Activated CD4-positive, alpha-beta memory T cell treated with anti-CD3 and anti-CD28 coated beads, Interleukin-2, amount 10 ng/mL, durations not matched to agents 7 days and 5 days (primary cell): ENCODE measurements at places on chromosomes 2 and 18.
A peak's percentile ranks its signal among the peaks of the same experiment; 100 is the strongest.

DNA sequence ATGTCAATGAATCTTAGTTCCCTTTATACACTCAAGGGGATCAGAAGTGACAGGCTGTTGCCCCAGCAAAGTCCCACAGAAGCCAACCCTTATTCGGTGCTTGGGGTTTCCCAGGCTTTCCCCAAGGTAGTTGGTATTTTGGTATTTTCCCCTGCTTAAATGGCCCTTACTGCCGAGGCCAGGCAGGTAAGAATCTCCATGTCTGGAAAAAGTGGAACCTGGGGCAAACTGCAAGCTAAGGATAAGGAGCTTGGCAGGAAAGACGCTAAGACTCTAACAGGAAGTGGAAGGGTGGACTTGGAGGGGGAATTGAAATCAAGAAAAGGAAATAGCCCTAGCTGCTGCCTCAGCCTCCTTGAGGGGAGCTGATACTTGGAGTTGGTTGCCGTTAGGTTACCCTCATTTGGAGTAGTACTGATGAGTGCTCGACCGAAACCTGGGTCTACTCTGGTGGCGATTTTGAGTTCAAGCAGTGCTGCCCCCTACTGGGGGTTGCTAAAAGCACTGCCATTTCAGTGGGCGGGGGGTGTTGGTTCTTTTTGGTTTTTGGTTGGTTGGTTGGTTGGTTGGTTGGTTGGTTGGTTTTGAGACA, 3.3 kb upstream of the GPBAR1 start:
- peaks cover 49% of the 10 kb centered on the region for H3K36me3 ChIP-seq
- no peak overlapping the region for H3K4me3 ChIP-seq
- H3K27me3 ChIP-seq = no peaks in the 10 kb centered on the region
- peak; percentile 75 for DNase-seq

DNA sequence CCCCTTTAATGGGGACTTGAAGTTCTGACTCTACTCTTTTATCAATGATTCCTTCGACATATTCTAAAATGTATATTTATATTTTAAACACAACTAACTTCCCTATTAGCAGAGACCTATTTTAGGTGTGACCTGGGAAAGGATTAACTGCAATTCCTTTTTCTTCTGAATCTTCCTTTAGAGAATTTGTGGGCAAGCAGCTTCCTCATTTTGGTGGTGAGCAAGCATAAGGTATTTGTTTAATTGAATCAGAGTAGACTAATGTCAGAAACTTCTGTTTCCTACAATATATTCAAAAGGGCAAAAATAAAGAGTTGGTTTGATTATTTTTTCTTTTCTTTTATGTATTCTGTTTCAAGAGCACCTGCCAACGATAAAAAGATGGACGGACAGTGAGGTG, 237.0 kb downstream of the IKZF2 start:
- no peak overlapping the region for H3K4me3 ChIP-seq
- no peaks in the 10 kb centered on the region for H3K27me3 ChIP-seq
- no peak for DNase-seq
- H3K27ac ChIP-seq = no peak overlapping the region

DNA sequence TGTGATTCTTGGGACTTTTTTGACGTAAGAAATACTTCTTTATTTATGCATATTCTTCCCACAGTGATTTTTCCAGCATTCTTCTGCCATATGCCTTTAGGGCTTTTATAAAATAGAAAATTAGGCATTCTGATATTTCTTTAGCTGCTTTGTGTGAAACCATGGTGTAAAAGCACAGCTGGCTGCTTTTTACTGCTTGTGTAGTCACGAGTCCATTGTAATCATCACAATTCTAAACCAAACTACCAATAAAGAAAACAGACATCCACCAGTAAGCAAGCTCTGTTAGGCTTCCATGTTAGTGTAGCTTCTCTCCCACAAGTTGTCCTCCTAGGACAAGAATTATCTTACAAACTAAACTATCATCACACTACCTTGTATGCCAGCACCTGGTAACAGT, 62.6 kb downstream of the EIF5B start:
- no peak overlapping the region for H3K27ac ChIP-seq
- H3K4me1 ChIP-seq = no peaks in the 10 kb centered on the region
- no peak overlapping the region for H3K4me3 ChIP-seq
- peaks cover 81% of the 10 kb centered on the region for H3K36me3 ChIP-seq
- no peaks in the 10 kb centered on the region for H3K27me3 ChIP-seq

GRCh38 chr2:148048475-148049221, 27.8 kb downstream of the MBD5 start:
- peaks cover 26% of the 10 kb centered on the region for H3K4me1 ChIP-seq
- H3K4me3 ChIP-seq = no peak overlapping the region
- H3K27me3 ChIP-seq = no peaks in the 10 kb centered on the region
- DNase-seq = no peak
- H3K36me3 ChIP-seq = peaks cover 7% of the 10 kb centered on the region

GRCh38 chr2:202530038-202530437, 104.7 kb upstream of the FAM117B start:
- peaks cover 5% of the 10 kb centered on the region for H3K36me3 ChIP-seq
- H3K27me3 ChIP-seq = no peaks in the 10 kb centered on the region
- H3K4me1 ChIP-seq = peaks cover 16% of the 10 kb centered on the region
- no peak overlapping the region for H3K4me3 ChIP-seq
- no peak for DNase-seq

GRCh38 chr2:102473631-102474030, 605 bp downstream of the SLC9A4 start:
- no peak overlapping the region for H3K4me3 ChIP-seq
- peaks cover 2% of the 10 kb centered on the region for H3K4me1 ChIP-seq
- DNase-seq = no peak
- no peaks in the 10 kb centered on the region for H3K36me3 ChIP-seq
- H3K27ac ChIP-seq = no peak overlapping the region

DNA sequence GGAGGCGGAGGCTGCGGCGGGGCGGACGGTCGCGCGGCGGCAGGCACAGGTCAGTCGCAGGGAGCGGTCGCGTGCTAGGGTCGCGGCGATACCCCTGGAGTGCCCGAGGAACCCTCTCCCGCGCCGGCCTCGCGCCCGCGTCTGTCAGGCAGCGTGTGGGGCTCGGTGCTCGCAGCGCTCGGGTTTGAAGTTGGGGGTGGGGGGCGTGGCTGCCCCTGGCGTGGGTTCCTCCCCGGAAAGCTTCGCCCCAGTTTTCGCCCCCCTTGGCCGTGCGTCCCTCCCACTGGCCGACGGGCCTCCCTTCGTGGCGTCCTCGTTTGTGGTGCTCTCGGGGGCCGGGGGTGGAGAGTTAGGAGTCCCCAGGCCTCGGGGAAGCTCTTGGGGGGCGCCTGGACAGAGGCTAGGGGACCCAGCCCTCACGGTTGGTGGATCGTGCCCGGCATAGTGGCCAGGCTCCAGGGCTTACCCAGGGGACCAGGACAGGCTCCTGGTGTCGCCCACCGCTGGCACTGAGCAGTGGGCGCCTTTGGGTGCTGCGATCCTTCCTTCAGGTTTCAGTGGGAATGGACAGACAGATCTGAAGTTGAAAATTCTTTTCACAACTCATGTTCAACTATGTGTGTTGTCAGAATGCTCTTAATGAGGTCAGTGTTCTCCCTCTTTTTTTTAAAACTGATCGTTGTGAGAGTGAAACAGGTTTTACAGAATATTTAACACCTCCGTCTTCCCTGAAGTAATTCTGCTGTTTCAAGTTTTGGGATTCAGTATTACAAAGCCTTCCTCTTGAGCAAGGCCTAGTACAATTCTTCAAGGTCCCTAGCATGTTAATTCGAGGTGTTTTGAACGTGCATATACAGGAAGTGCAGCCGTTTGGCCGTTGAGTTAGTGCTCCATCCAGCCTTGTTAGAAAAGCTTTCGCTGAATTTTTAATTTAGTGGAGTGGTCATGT, 604 bp downstream of the RALBP1 start:
- H3K27me3 ChIP-seq = peaks cover 16% of the 10 kb centered on the region
- H3K36me3 ChIP-seq = peaks cover 29% of the 10 kb centered on the region
- H3K4me3 ChIP-seq = peak overlapping the region; percentile 98

- H3K4me3 ChIP-seq = no peak overlapping the region
- no peaks in the 10 kb centered on the region for H3K4me1 ChIP-seq
- H3K27me3 ChIP-seq = peaks cover 12% of the 10 kb centered on the region
- H3K36me3 ChIP-seq = no peaks in the 10 kb centered on the region
Observed at GRCh38 chr2:62641410-62641843, 64.1 kb upstream of the EHBP1 start.

DNA sequence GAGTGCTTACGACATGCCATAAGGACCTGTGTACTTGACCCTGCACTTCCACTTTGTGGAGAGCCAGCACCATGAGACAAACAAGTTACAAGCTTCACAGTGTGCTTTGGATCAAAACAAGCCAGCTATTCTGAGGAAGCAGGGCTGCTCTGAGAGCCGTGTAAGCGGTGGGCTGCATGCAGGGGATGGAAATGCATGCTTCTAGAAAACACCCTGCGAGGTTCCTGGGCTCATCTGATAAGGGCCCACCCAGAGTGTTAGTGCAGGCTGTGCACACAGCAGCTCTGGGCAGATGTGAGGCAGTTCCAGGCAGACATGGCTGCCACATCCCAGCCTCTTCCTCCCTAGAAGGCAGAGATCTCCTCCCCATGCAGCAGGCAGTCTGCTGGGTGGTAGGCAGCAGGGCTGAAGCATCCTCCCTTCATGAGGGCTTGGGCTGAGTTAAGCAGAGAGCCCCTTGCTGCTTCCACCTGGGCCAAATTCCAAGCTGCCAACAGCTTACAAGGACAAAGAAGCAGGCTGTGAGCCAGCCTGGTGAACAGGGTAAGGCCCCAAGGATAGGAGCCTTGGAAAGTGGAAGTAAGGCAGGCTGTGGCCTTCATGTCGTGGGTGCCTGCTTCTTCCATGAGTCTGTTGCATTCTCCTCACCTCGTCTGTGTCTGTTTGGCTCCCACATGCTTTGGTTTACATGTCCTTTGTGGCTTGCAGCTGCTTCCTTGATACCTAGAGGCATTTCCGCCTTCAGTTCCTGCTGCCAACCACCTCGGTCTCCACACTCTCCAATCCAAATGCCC, 7.7 kb downstream of the PSD4 start:
- H3K4me1 ChIP-seq = peaks cover 93% of the 10 kb centered on the region
- peaks cover 90% of the 10 kb centered on the region for H3K36me3 ChIP-seq
- H3K27ac ChIP-seq = peak overlapping the region; percentile 71
- peak overlapping the region; percentile 27 for H3K4me3 ChIP-seq

GRCh38 chr18:68083131-68083530, 566.6 kb upstream of the DSEL start:
- no peak for DNase-seq
- H3K36me3 ChIP-seq = no peaks in the 10 kb centered on the region
- no peak overlapping the region for H3K4me3 ChIP-seq
- H3K27me3 ChIP-seq = no peaks in the 10 kb centered on the region

GRCh38 chr2:136049011-136049742, 63.8 kb upstream of the DARS1 start:
- peaks cover 29% of the 10 kb centered on the region for H3K36me3 ChIP-seq
- H3K27me3 ChIP-seq = no peaks in the 10 kb centered on the region
- peak overlapping the region; percentile 62 for H3K4me3 ChIP-seq
